ENCODE measurements at places on chromosomes 5 and 9.

- DNase-seq: no peak
These were observed 26.9 kb downstream of the ADAMTS2 start for GRCh38 chr5:179318221-179318955.

DNA sequence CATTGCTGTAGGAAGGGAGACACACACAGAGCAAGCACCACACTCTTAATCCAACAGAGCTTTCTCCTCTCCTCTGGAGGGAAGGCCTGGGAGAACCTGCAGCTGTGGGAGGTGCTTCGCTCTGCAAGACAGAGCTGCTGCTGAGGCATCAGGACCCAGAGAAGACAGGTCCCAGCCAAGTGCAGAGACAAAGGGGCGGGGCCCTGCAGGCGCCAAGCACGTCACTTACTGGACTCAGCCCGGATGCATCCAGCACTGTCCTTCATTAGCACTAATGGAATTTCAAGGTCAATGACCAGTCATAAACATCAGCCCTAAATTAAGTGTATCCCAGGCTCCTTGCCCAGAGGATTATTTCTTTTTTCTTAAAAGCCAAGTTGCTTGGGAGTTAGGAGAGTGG lies 337.1 kb upstream of the PANK3 start:
- DNase-seq: no peak

GRCh38 chr9:3479514-3480352 lies 46.1 kb downstream of the RFX3 start:
- DNase-seq: no peak

DNA sequence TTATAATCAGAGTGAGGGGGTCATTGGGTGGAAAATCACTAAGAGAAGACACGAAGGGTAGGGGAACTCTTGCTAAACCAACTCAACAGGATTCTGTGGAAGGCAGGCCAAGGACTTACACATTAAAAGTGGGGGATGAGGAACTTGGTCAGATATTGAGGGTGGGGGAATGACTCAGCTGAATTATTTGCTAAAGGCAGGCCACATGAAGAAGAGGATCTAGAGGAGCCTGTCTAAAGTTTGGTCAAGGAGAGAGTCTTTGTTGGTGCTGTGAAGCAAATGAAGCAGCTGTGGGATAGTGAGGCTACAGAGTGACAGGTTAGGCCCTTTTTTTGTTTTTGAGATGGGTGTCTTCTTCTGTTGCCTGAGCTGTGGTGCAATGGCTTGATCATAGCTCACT lies 63.9 kb upstream of the SPRY4 start:
- no peak for DNase-seq

GRCh38 chr5:161165998-161166660 lies 314.1 kb upstream of the ATP10B start:
- no peak for DNase-seq

GRCh38 chr5:172144291-172144815 lies 43.7 kb downstream of the STK10 start:
- DNase-seq: no peak

- DNase-seq: no peak
These were observed 178.4 kb upstream of the ELL2 start for GRCh38 chr5:96140084-96140483.

DNA sequence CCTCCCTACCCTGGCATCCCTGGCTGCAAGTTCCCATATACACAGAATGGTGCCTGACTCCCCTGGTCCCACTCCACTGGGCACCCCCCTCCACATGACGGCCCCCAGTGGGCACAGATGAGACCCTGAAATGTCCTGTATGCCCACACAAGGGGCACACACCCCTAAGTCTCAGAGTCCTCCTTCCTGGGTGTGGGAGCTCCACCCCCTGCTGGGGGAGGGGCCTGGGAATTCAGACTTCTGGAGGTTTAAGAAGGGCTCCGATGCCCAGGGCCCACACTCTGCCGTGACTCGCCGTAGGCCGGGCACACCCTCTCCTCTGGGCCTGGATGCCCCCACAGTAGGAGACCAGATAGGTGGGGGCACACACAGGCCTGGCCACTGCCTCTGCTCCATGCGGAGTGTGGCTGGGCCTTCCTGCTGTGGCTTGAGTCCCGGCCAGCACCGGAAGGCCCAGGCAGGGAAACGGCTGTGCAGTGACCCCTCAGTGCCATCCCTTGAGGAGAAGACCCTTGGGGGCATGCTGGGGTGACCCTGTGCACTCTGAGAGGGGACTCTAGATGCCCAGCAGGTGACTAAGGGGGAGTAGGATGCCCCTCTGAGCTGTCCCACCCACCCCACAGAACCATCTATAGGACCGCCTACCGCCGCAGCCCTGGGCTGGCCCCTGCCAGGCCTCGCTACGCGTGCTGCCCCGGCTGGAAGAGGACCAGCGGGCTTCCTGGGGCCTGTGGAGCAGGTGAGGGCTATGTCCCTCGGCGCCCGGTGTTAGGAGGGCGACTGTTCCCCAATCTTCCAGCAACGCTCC lies 6.5 kb downstream of the EGFL7 start:
- no peak for DNase-seq

GRCh38 chr9:25964239-25964638 lies 286.0 kb upstream of the TUSC1 start:
- DNase-seq: no peak

DNA sequence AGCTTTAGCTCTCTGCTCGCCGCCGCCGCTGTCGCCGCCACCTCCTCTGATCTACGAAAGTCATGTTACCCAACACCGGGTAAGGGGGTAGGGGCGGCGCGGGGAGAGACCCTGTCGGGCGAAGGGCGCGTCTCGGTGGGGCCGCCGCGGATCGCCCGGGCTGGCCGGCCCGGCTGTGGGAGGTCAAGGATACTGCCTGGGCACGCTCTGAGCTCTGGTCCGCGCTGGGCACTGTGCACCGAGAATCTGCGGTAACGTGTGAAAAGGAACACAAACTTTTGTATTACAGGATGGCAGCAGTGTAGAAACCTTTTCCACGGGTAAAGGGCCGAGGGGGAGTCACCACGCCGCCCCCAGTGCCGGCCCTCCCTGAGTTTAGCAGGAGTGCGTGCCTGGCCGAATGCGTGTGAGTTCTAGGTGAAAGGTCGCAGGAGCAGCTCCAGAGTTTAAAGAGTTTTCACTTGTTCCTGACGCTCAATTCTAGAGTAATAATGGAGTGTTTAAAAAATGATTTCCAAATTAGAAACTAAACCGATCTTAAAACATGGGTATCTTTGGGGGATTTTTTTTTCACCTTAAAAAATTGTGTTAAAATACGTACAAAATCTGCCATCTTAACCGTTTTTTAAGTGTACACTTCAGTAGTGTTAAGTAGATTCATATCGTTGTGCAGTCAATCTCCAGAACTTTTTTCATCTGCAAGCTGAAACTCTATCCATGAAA lies at the start of gene HSDL2:
Gene HSDL2, plus strand, starts transcription at position 7 of the 723 bp plus-strand sequence. Its CDS starts 56 bp downstream, at position 63.
- DNase-seq: peak; percentile 11
